ENCODE measurements at places on chromosomes 5 and 9. TPM values are rescaled to one million over a fixed set of nuclear protein-coding genes. Genes with fewer than 3 reads are reported as not detected.

- no peak for DNase-seq
Observed at GRCh38 chr9:129777769-129778130, 24.9 kb upstream of the PTGES start.

- DNase-seq: no peak
Observed at GRCh38 chr9:91126761-91127445, 234.8 kb downstream of the AUH start.

- no peak for DNase-seq
Observed at GRCh38 chr5:95864944-95865504, 42.5 kb upstream of the GLRX start.

DNA sequence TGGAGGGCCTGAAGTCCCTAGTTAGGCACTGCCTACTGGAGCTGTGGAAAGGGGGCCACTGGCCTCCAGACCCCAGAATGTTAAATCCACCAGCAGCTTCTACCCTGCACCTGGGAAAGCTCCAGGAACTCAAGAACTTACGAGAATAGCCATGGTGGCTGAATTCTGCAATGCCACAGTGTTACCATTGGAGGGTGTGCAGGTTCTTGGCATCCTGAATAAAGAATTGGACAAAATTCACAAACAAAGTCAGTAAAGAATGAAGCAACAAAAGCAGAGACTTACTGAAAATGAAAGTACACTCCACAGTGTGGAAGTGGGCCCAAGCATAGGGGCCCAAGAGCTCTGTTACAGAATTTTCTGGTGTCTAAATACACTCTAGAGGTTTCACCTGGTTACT is 107.0 kb downstream of the PRDM9 start:
- no peak for DNase-seq

DNA sequence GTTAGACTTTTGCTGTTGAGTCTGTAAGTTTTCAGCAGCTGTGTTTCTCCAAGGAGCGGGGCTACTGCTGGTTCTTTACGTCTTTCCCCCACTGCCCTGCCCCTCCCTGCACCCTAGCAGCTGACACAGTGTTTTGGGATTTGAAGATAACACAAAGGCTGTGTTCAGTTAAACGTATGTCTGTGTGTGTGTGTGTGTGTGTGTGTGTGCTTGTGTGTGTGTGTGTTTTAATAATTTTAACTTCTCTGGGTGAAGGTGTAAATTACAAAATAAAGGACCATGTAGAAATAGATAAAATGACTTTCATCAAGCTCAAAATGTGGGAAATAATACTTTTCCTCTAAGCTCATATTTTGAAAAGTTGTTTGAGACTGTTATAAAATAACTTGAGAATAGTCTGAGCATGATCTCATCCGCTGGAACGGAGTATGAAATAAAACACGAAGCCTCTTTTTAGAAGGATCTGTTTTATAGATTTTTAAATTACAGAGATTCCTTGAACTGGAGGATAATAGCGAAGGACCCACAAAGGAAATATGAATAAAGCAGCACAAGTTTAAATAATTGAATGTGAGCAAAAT is 10.9 kb downstream of the ABL1 start:
- no peak for DNase-seq

DNA sequence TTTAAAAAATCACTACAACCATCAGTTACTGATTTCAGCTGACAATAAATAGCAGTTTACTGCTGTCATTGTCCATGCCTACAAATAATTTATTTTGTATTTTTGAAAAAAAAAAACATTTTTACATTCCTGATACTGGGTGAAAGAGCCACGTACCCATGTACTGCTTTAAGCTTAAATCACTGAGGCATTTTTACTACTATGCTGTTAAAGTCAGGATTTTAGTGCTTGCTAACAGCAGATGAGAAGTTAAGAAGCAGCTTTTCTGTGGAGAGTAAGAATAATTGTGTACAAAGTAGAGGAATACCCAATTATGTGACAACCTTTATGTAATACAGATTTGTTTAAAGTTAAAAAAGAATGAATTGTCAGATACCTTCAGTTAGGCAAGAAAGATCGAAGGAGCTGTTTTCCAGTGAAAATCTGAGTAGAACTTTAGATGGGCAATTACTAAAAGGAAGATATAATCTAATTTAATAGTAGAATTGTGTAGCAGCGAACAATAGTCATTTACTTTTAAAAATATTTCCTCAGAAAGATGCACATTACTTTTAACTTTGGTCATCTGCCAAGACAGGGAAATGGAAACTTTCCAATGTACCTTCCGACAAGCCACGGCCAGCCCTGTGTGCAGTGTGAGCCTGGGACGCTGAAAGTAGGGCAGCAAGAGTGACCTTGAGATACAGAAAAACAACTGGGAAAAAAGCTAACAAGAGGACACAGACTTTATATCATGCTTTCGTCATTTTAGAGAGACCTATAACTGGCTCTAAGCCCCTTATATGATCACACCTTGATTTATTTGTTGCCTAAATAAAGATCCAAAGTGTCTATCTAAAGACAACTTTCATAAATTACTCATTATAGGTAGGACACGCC is 39.9 kb downstream of the RHOBTB3 start:
- DNase-seq: no peak

GRCh38 chr5:136374003-136374402 is 8.7 kb upstream of the TRPC7 start:
- DNase-seq: no peak

Gene NDUFB6
- 35.5 TPM for total RNA-seq

Gene SCGB3A2
- not detected for total RNA-seq

Gene ATP10B
- not detected for total RNA-seq

Gene CDHR2
- total RNA-seq: 2.4 TPM

Gene SMIM33
- total RNA-seq: 1.2 TPM

Gene PCDHB15
- not detected for total RNA-seq

Gene SPRY4
- 0.05 TPM for total RNA-seq
